ENCODE measurements at places on chromosomes 12 and 14.
A peak's percentile ranks its signal among the peaks of the same experiment; 100 is the strongest.

DNA sequence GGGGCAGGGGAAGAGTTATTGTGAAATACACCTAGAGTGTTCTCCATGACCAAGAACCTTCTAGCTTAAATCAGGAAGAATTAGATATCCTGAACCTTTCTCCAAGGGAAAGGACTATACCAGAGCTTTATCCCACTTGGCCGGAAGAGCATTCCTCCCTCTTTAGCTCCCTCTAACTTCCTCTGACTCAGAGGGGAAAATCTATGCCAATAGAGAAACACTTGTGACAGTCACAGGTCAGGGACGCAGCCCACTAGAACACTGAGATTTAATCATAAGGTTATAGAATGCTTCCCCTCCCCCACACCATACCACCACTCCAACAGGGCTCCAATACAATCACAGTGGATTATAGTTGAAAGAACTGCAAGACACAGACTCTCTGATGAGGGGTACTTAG, 55.4 kb upstream of the RFX4 start:
- no peak for DNase-seq

- DNase-seq: no peak
Observed at GRCh38 chr14:99716091-99716849, 32.2 kb downstream of the CYP46A1 start.

DNA sequence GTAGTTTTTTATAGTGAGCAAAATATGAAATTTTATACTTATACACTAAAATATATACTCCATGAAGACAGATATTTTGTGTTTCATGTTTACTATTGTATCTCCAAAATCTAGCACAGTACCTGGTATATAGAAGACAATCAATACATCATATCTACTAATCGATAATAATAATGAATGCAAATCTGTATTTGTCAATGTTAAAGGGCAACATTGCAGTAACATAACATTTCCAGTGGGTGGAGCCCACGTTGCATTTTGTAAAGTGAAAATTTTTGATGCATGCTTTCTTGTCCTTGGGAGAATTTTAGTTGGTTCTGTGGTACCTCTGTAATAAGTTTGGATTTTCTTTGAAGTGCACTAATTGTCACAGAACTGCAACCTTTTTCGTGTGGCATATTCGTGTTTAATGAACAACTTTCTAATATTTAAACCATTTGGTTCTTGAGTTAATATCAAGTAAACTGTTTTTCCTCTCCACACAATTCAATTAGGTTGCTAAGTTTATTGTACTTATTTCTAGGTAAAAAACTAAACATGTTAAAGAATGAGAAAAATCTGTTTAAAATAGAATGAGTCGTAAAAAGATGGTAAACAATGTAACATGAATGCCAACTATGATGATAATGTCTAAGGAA, 47.4 kb downstream of the AVPR1A start:
- no peak for DNase-seq

DNA sequence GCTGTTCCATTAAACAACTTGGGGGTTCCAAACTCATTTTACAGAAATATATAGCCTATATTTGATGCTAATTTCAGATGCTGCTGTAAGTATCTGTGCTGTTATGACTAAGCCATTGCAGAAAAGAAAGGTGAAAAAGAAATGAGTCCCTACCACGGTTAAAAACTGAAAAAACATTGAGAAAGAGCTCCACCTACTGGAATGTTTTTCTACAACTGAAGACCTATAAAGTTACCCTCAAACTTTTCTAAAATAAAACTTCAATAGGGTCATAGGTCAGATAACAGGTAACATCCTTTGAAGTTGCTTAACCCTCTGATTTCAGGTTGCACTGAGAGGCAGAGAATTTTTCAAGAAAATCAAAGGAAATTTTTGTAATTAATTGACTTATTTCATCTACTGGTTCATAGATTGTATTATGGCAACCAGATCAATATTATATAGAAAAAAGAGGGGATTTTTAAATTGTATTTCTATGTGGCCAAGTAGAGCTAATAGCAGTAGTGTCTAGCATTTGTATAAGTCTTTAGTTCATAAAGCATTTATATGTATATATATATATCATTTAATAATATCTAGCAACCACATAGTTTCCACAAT, 279.9 kb downstream of the RPS29 start:
- DNase-seq: no peak

DNA sequence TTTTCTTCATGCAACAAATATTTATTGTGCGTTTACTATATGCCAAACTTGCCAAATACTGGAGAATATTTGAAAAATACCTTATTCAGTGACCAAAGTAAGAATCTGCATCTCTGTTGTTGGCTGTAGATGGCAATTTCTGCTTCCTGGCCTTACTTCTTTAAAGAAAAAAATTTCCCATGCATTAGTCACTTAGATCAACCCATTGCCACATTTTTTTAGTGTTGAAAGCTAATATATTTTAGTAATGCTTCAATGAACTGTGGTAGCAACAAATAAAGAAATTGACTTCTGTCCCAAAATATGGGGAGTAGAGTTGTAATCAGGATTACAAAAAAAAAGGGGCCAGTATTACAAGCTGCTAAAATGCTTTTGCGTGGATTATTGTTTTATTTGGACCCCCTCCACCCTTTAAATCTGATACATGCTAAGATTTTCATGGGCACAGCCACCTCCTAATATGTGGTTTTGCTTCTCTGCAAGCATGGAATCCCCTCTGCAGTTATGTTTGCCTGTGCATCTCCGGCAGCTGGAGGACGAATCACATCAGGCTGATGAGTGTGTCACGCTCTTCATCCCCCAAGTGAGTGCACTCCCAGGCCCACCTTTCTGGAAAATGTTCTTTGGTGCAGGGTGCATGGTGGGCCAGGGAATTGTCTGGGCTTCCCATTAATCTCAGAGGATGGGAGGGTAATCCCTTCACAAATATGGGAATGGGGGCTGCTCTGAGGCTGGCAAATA, 38.1 kb upstream of the PTCSC3 start:
- no peak for DNase-seq

DNA sequence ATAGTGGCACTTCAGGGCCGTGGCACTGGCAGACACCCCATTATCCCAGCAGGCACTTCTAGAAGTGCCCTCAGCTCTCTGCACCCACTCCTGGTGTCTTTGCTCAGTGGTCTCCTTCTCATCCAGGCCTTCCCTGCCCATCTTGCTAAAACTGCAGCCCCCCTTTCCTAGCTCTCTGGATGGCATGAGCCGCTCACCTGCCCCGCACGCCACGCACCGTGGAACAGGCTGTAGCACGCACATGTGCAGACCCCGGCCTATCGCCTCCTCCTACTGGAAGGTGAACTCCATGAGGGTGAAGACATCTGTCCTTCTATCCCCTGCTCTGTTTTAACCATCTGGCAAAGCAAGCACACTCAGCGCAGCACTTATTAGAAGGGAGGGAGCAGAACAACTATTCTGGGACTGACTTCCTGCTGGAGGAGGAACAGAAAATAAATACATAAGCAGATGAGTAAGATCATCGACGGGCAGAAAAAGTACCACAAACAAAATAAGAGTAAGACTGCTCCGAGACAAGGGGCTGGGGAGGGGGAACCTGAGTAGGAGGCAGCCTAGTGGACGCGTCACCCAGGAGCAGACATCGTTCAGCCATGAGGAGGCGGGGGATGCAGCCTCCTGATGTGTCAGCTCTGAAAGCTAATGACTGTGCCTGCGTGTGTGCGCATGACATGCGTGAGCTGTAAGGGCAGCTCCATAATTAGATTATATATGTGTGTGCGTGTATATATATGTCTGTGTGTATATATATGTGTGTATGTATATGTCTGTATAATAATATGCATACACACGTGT, 7.8 kb upstream of the FZD10 start:
- no peak for DNase-seq

- DNase-seq: no peak
Observed at GRCh38 chr14:52400846-52401245, 86.7 kb downstream of the PTGER2 start.

- DNase-seq: no peak
Observed at GRCh38 chr12:64028541-64028940, 184.0 kb downstream of the SRGAP1 start.

- no peak for DNase-seq
Observed at GRCh38 chr14:21820631-21821030, 147.0 kb upstream of the OR4E1 start.

DNA sequence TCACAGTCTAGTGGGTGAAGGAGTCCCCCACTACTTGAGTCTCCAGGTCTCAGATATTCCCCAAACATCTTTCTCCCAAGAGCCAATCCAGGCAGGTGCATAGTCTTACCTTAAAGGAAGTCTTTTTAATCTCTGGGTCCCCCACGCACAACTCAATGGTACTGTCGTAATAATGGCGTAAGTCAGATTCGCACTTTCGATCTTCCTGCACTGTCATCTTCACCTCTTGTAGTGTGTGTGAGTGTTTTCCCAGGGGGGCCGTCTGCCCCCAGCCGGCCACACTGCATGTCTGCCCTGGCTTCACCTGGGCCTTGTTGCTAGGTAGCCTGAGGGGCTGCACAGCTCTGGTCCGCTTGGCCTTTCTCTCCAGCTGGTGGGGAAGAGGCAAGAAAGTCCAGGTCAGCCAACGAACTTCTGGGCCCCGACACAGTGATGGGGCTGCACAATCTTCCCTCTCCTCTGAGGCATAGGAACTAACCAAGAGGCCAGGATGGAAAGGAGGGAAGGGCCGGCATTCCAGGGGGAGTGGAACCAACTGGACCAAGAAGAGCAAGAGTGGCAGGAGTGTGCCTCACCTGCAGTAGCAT, 2.1 kb downstream of the GZMB start:
- no peak for DNase-seq

GRCh38 chr12:94149119-94149780, 873 bp downstream of the PLXNC1 start:
- no peak for DNase-seq

- no peak for DNase-seq
Observed at GRCh38 chr12:65574867-65575266, 249.4 kb upstream of the HMGA2 start.

DNA sequence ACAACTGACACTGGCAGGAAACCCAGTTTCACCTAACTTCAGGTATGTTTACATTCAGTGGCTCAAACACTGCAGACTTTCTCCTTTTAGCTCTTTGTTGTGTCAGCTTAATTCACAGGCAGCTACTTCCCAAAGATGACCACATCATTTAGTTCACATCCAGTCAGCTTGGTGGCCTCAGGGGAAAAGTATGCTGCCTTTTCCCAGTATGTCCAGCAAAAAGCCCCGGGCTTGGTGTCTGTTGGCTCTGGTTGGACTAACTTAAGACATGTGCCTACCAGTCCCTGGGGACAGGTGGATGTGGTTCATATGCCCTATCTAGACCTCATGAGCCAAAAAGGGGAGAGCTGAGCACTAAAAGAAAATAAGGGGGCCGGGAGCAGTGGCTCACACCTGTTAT, 56.4 kb downstream of the GOLGA5 start:
- DNase-seq: no peak

- no peak for DNase-seq
Observed at GRCh38 chr12:45655743-45656142, 73.8 kb upstream of the ARID2 start.

GRCh38 chr12:113804961-113805600, 161.0 kb downstream of the RBM19 start:
- DNase-seq: no peak

- DNase-seq: no peak
Observed at GRCh38 chr12:11706509-11707379, 57.3 kb downstream of the ETV6 start.

DNA sequence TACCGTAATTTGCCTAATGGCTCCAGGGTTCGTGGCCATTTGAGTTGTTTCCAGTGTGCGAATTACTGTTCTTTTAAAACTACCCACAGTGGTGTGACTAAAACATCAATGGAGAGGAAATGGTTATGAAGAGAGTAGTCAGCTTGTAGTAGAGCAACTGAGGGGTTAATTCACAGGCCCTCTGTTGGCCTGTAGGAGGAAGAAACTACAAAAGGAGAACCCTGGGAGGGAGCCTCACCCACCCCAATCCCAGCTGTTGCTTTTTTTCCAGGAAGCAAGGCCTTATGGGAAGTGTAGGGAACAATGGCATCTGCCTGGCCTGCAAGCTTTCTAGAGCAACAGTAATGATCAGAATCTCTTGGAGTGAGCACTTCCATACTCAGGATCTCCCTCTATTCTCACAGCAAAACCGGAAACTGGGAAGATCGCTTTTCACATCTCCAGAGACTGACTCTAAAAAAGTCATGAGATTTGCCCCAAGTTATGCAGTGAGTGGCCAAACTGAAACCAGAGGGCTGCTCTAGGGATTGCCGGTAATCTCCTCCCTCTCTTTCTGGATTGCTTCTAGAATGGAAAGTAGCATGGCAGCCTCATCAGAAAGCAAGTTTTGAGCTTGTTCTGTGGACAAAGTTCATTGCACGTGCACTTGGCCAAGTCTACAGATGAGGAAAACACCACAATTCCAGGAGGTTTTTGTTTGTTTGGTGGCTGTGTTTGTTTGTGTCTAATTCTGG, 125.3 kb upstream of the PWP1 start:
- no peak for DNase-seq

- DNase-seq: no peak
Observed at GRCh38 chr12:124809878-124810277, 53.8 kb downstream of the SCARB1 start.

DNA sequence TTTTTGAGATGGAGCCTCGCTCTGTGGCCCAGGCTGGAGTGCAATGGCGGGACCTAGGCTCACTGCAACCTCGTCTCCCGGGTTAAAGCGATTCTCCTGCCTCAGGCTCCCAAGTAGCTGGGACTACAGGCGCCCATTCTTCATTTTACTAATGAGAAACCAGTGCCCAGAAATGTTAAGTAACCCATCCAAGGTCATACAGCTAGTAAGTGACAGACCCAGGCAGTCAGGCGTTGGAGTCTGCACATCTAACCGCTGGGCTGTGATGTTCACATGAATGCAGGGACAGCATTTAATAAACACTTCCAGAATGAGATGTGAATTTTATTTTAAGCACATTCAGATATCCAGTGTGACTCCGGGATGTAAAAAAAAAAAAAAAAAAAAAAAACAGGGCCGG, 1.3 kb upstream of the TRIP11 start:
- DNase-seq: no peak

- DNase-seq: no peak
Observed at GRCh38 chr12:79657136-79657535, 33.6 kb downstream of the PAWR start.

DNA sequence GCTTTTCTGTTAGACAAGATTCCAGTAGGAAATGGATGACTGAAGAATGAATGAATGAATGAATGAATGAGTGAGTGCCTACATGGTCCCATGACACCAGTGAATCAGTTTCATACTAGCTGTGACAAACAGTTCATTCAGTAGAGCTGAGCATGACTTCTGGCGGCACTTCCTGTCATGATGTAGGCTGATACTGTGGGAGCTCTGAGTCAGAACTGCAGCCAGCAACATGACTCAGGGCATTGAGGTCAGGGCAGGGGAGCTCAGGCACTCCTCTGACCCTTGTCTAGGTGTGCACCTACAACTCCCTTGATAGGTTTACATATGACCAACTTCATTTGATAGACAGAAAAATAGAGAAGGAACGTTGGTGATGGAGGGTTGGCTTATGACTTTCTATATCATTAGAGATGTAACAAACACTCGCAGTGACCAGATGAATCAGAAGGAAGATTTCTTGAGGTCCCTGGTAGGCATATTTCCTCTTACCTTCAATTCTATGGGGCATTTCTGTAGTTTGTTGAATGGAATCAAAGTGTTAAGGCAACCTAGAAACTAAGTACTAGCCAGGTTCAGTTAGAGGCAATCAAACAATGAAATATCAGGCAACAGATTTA, 139.3 kb upstream of the ARHGAP5 start:
- DNase-seq: peak; percentile 21
